Aorta (tissue), 5 donors: ENCODE measurements at places on chromosomes 1 and 21. TPM values are rescaled to one million over a fixed set of nuclear protein-coding genes. Genes with fewer than 3 reads are reported as not detected.

- no peaks in the 10 kb centered on the region for H3K27me3 ChIP-seq
- no peak for DNase-seq
- H3K4me1 ChIP-seq, result no peaks in the 10 kb centered on the region
- no peak overlapping the region for H3K4me3 ChIP-seq
These were observed 121.1 kb upstream of the ST6GALNAC5 start for GRCh38 chr1:76746206-76746605.

- no peak overlapping the region for H3K4me3 ChIP-seq
- no peaks in the 10 kb centered on the region for H3K4me1 ChIP-seq
- H3K27me3 ChIP-seq, result no peaks in the 10 kb centered on the region
- no peak overlapping the region for H3K27ac ChIP-seq
- no peak for DNase-seq
These were observed 12.2 kb downstream of the DSTYK start for GRCh38 chr1:205199090-205199930.

DNA sequence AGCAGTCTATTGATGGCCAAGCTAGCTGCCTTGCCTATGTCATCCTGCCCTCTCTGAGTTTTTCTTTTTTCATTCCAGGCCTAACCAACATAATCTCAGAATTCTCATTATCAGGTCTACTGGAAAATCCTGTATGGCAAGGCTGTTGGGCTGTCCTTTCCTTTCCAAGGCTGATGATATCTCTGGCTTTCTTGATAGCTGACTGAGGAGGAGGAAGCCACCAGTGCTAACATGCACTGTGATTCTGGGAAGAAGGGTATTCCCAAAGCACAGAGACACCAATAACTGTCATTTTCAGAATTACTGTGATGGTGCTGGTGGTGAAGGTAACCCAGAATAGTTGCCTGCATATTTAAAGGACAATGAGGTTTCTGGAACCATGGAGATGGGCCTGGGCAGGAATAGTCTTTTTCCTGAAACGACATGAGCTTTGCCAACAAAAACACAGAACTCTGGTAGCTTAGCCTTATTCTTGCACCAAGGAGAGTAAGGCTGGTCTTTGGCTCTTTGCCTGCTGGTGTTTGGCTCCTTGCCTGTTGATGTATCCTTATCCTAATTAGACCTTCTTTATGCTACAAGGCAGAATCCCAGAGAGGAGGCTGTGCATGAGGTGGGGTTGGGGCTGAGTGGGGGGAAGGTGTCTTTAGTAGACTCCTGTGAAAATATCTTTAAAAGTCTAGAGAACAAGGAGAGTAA, 157.4 kb downstream of the TNFSF18 start:
- H3K4me3 ChIP-seq, result no peak overlapping the region
- no peaks in the 10 kb centered on the region for H3K4me1 ChIP-seq
- no peak overlapping the region for H3K27ac ChIP-seq
- DNase-seq, result no peak
- H3K27me3 ChIP-seq, result no peaks in the 10 kb centered on the region

The REG4 gene
- total RNA-seq, result not detected
